ENCODE measurements at places on chromosomes 2 and 18.

DNA sequence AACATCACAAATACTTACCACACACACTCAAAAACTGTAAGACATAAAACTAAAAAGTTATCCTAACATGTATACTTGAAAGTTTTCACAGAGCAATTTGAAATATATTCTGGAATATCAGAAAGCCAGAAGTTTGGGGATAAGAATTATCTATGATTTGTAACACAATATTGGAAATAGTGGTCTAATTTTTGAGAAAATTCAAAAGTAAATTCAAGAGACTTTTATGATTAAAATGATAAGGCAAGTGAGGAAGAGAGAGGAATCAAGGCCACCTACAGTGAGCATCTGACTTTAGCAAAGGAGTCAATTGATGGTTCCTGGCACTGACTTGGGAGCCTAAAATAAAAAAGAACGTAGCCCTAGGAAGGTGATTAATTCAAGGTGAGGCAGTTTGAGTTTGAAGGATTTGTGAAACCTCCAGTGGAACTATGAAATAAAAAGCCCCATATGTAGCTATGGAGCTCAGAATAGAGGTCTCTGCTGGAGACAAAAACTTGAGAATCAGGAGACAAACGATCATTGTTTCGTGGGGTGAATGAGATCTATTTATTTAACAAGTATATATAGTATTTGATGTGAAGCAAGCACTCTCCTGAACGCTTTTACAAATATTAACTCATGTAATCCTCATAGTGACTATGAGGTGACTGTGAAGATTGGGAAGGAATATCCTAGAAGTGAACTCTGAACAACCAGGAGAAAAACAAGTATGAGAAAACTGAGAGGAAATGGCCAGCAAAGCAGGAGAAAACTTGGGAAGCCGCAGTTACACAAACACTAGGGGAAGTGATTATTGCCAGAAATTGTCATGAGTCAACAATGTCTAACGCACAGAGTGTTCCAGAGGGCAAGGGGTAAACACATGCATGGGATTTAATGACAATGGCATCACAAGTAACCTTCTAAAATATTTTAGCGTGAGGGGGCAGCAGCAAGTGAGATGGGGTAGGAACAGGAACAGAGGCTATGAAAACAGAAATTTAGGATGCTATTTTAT lies 12.8 kb downstream of the TFPI start:
- peak; percentile 24 for DNase-seq

DNA sequence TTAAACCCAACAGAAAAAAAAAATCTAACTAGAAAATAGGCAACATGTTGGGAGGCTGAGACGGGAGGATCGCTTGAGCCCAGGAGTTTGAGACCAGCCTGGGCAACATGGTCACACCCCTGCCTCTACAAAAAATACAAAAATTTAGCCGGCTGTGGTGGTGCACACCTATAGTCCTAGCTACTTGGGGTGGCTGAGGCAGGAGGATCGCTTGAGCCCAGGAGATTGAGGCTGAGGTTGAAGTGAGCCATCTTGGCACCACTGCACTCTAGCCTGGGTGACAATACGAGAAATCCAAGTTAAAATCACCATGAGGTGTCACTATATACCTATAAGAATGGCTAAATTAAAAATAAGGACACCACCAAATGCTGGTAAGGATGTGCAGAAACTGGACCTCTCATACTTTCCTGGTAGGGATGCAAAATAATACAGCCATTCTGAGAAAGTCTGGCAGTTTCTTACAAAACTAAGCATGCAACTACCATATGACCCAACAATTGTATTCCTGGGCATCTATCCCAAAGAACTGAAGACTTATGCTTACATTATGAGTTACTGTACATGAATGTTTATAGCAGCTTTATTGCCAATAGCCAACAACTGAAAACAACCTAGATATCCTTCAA lies 2.2 kb downstream of the SEPTIN10 start:
- no peak for DNase-seq

DNA sequence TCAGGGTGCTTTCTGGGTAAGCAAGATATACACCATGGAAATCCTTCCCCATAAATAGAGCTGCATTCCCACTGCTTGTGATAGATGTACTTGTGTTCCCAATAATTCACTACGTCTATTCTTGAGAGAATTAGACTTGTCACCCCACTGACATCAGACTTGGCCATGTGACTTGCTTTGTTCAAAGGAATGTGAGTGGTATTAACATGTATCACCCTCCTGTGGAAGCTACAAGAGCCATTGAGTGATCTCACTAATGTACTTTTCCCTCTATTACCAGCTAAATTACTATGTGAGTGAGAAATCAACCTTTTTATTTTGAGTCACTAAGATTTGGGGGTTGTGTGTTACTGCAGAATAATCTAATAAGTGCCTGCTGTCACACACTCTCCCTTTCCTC lies 176.0 kb downstream of the CCDC178 start:
- DNase-seq, result no peak

DNA sequence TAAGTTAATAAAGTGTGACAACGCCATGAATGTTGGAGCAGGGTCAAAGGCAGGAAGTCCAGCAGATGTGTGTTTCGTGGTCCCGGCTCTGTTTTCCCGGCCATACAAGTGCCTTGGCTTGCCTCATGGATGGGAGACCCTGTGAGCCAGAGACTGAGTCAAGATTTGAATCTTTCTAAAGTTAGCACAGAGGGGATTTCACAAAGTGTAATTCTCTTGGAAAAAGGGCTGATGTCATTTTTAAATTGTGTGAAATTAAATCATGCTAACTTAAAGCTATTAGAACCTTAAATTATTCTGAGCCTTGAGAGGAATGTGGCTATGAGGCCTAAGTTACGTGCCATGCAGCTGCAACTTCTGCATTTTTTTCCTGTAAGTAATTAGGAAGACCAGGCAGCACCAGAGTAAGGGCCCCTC lies 38.3 kb upstream of the RALBP1 start:
- DNase-seq, result no peak

All from COLO829 (cell line).